Activated CD4-positive, CD25-positive, alpha-beta regulatory T cell treated with anti-CD3 and anti-CD28 coated beads, Interleukin-2, amount 50 U/mL, for 16 hours (primary cell): ENCODE measurements at places on chromosomes 16 and 17.
A peak's percentile ranks its signal among the peaks of the same experiment; 100 is the strongest.

- no peak for DNase-seq
Observed at GRCh38 chr16:89367538-89367915, 122.8 kb downstream of the ANKRD11 start.

DNA sequence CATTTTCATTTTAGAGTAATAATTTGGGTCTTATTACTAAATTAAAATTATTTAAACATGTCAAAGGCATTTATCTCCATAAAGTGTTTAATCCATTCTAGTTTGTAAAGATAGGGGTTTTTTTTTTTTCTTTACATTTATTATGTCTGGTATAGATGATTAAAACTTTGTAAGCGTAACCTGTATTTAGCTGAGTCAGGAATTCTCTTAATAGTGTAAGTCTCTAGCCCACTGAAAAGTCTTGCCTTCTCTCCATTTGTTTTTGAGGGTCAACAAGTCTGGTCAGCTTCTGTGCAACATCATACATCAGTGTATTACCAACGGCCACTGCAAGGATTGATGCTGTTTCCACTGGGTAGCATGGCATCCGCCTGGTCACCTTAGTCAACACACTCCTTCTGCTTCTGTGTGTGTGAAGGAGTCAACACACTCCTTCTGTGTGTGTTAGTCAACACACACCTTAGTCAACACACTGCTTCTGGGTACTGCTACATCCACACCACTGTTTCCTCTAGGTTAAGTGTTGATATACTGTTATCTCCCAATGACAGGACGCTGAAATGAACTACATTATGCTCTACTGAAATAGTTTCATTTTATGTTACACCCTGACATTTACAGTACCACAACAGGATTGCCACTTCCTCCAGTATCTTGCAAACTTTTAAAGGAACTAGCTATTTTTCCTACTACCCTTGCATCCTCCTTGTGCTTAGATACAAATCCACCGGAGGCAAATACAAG lies 37.3 kb upstream of the VWA3A start:
- no peak for DNase-seq

- DNase-seq: no peak
Observed at GRCh38 chr16:50696575-50697420, 3.4 kb downstream of the NOD2 start.

DNA sequence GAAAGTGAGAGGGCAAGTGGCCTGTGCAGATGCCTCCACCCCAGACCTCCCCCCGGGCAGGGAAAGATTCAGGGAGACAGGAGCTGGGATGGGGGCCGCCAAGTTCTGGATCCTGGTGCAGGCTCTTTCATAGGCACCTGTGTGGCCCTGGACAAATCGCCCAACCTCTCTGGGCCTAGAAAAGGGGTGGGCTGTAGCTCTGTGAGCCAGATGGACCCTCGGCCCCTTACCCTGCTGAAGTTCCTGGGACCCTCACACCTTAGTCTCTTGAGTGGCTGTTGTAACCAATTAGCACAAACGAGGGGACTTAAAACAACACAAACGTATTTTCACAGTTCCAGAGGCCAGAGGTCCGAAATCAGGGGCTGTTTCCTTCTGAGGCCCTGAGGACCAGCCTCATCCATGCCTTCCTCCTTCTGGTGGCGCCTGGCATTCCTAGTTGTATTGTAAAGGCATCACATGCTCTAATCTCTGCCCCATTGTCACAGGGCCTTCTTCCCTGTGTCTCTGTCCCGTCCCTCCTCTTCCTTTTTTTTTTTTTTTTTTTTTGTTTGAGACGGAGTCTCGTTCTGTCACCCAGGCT lies 352.6 kb downstream of the SEC14L1 start:
- DNase-seq: no peak

DNA sequence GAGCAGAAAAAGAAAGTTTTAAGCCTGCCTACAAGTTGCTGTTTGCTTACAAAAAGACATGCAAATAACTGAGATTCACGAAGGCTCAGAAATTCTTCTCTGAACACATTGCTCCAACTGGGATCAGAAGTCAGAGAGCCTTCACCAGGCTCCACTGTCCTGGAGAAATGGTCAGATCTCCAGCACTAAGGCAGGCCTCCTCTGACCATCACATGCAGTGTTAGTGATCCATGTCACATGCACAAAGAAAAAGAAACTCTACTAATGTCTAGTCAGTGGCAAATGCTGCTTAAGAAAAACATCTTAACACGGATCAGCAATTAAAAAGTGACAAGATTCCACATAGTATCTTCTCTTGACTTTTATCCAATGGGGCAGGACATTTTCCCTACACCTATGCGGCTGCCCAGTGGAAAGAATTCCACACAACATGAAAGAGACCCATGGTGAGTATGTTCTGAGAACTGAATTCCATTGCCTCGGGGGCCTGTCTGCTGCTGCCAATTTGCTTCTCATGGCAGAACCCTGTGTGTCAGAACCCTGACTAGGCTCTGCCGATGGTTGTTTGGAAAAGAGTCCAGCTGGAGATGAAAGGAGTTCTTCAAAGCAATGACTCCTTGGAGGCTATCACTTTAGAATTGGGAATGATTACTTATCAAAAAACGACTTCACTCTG lies 96.6 kb downstream of the HIC1 start:
- no peak for DNase-seq

GRCh38 chr17:82384051-82384729 lies 12.6 kb downstream of the UTS2R start:
- DNase-seq: no peak

DNA sequence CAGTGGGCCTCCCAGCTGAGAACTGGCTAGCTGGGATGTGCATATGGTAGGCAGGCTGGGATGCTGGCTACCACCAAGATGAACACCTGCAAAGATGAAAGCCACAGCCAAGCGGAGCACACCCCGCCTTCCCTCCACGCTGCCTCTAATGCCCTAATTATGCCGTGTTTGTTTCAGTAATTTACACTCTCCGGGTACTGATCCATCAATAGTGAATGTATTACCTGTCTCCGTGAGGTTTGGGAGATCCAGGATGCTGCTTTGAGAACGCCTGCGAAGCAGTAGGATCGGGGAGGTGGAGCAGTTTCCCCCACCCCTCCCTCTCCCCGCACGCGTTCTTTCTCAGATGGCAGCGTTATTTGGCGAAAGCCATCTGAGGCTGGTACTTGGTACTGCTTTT lies 28.9 kb upstream of the GSE1 start:
- DNase-seq: no peak

DNA sequence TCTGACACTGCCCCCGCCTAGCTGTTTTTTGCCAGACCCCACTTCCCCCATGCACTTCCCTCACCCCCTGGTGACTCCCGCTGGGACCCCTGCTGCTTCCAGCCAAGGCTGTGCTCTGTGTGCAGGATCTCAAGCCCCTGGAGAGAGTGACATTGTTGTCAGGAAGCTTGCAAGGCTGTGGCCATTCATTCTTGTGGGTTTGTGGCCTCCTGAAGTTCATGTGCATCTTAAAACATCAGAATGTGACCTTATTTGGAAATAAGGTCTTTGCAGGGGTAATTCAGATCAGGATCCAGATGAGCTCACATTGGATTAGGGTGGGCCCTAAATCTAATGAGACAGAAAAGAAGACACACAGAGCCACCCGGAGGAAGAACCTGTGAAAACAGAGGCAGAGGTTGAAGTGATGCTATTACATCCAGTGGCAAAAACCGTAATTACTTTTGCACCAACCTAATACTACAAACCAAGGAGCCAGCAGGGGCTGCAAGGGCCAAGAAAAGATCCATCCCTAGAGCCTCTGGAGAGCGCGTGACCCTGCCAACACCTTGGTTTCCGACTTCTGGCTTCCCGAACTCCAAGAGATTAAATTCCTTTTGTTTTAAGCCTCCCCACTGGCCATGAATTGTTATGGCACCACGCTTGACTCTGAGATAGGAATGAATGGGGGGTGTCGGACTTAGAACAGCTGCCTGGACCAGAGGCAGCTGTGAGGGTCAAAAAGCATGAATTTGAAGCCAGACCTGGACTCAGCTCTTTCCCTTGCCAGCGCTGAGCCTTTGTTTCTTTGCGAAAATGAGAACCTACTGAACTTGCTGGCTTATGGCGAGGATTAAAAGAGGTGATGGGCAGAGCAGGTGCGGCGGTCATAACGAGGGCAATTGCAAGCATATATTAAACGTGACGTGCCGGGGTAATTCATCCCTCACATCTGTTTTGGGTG lies 75.5 kb downstream of the BMERB1 start:
- no peak for DNase-seq

DNA sequence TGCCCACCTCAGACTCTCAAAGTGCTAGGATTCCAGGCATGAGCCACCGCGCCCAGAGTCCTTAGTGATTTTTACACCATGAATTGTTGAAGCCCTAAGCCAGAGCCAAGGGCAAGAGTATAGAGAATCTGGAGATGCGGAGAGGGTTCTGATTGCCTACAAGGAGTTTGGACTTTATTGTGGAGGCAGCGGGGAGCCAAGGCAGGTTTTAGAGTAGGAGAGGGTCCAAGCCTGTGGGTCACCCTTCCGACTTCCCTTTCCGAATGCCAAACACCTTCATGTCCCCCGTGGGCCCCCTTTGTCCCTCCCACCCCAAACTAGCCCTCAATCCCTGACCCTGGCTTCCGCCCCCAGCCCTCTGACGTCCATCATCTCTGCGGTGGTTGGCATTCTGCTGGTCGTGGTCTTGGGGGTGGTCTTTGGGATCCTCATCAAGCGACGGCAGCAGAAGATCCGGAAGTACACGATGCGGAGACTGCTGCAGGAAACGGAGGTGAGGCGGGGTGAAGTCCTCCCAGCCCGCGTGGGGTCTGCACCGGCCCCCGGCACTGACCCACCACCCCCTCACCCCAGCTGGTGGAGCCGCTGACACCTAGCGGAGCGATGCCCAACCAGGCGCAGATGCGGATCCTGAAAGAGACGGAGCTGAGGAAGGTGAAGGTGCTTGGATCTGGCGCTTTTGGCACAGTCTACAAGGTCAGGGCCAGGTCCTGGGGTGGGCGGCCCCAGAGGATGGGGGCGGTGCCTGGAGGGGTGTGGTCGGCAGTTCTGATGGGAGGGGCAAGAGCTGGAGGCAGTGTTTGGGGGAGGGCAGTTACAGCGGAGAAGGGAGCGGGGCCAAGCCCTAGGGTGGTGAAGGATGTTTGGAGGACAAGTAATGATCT lies 7.1 kb downstream of the MIEN1 start:
- DNase-seq: no peak

GRCh38 chr17:21686165-21687015 lies 5.9 kb upstream of the KCNJ18 start:
- DNase-seq: no peak

- DNase-seq: no peak
Observed at GRCh38 chr17:68378268-68379176, 78.8 kb downstream of the WIPI1 start.

DNA sequence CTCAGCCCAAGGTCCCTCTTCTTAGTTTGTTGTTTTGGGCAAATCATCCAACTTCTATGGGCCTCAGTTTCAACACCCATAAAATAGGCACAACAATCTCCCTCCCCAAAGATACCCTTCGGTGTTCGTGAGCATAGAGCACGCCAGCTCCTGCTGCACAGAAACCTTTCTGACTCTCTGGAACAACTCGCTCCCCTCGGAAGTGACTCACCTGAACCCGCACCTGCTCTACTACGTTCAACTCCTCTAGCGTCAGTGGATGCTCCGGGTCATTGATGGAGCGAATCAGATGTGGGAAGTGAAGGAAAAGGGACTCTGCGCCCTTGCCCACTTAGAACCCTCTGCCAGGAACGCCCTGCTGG lies 445 bp downstream of the CIAO2B start:
- DNase-seq: peak; percentile 12

GRCh38 chr17:39981207-39981741 lies 667 bp downstream of the PSMD3 start:
- no peak for DNase-seq

GRCh38 chr17:49414271-49414621 lies 436 bp downstream of the PHB1 start:
- DNase-seq: no peak

DNA sequence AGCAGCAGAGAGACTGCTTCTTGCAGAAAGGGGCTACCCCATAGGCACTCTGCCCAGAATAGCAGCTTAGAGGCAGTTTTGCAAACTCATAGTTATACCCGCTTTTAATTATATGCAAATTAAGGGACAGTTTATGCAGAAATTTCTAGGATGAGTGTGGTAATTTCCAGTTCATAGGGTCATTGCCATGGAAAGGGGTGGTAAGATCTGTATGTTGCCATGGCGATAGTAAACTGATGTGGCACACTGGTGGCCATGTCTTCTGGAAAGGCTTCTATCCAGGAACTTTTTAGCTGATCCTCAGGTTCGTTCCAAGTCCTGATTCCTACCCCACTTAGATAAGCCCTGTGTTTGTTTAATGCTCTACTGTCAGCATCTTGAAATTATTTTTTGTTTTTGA lies 6.2 kb downstream of the STXBP4 start:
- no peak for DNase-seq

DNA sequence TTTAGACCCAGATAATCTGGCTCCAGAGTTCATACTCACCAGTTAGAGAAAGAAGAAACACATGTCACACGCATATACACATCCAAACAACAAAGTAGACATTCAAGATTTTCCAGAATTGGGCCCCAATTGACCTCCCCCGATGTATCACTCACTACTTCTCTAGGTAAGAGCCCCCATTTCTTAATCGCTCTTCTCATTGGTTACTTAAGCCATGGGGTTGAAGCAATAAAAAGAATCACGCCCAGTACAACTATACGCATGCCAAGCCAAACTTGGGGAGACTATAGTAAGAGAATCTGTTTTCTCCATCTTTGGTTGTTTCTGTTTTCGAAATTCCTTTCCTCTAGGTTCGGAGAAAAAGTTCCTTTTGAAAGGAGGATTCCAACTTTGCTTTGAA lies 565 bp downstream of the DDX52 start:
- no peak for DNase-seq

DNA sequence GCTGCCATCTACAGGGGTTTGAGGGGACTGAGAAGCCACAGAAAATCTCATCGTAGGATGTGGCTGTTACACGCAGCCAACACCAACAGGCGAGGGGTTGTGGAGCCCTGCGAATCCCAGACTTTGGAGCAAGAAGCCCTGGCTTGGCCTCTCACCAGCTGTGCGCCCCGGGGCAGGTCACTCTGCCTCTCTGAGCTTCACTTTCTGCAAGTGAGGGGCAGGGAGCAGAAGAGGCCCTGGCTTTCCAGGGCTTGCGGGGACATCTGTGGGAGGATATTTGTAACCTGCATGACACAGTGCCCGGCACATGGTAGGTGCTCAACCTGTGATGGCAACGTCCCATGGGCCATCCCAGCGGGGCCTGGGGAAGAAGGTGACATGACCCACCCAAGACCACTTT lies 32.9 kb upstream of the CIBAR2 start:
- no peak for DNase-seq

- no peak for DNase-seq
Observed at GRCh38 chr16:10787304-10787703, 31.3 kb downstream of the TVP23A start.

- DNase-seq: no peak
Observed at GRCh38 chr17:78514521-78514920, 62.7 kb downstream of the DNAH17 start.

- DNase-seq: peak; percentile 47
Observed at GRCh38 chr17:13024526-13025257, 6.9 kb upstream of the ELAC2 start.

GRCh38 chr16:12679660-12680272 lies 123.9 kb downstream of the CPPED1 start:
- no peak for DNase-seq

DNA sequence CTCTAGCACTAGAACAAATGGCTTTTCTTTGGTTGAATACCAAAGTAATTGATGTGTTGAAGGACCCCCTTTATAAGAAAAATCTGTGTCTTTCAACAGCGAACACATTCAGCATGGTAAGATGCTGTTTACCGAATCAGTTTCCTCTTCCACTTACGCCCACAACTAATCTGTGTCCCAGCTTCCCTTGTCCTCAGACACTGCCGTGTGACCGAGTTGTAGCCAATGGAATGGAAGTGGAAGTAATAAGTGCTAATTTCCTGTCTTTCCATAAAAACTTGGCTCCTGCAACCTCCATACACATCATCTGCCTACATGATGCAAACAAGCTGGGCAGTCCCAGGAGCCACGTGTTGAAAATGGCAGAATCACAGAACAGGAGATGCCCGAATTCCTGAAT lies 10.4 kb downstream of the CDIPT start:
- no peak for DNase-seq
